GM23338 (cell line): ENCODE measurements at places on chromosomes 5 and 9. TPM values are rescaled to one million over a fixed set of nuclear protein-coding genes. Genes with fewer than 3 reads are reported as not detected.

The TNC gene
- total RNA-seq: 2.7 and 3.7 TPM in 2 replicates

DNA sequence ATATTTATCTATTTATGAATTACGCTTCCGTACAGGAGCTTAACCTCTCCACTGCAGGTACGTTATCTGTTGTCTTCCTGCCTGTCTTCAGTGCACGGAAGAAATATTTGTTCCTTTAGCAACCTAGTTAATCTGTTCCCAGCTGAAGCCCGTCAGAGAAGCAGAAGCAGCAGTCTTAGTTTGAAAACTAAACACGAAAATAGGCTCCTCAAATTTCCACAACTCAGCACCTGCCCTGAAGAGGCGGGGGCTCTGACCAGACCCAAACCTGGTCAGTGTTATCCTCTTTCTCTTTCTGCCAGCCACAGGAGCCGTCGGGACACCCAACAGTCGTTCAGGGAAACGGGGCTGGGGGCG lies 462 bp downstream of the NUDCD2 start:
- H3K27me3 ChIP-seq: no peaks in the 10 kb centered on the region
- H3K4me3 ChIP-seq: peak overlapping the region; percentile 79
- peaks cover 12% of the 10 kb centered on the region for H3K4me1 ChIP-seq
- DNase-seq: no peak
- peak overlapping the region; percentile 99 for H3K27ac ChIP-seq

GRCh38 chr9:68847765-68848164 lies 142.7 kb downstream of the PIP5K1B start:
- H3K27me3 ChIP-seq: no peaks in the 10 kb centered on the region
- no peak overlapping the region for H3K4me3 ChIP-seq
- no peak for DNase-seq
- no peaks in the 10 kb centered on the region for H3K4me1 ChIP-seq

- DNase-seq: no peak
- H3K27me3 ChIP-seq: no peaks in the 10 kb centered on the region
- no peaks in the 10 kb centered on the region for H3K4me1 ChIP-seq
- no peak overlapping the region for H3K4me3 ChIP-seq
- peaks cover 4% of the 10 kb centered on the region for H3K36me3 ChIP-seq
Observed at GRCh38 chr9:32430720-32431119, 46.3 kb downstream of the ACO1 start.

- no peaks in the 10 kb centered on the region for H3K27me3 ChIP-seq
- no peak overlapping the region for H3K4me3 ChIP-seq
- H3K36me3 ChIP-seq: peaks cover 9% of the 10 kb centered on the region; the same call in 1 of the 2 replicates
- DNase-seq: no peak
- H3K27ac ChIP-seq: no peak overlapping the region
Observed at GRCh38 chr9:99235069-99235468, 13.0 kb downstream of the SEC61B start.

The PDZD2 gene
- 16.9 and 19.8 TPM in 2 replicates for total RNA-seq

DNA sequence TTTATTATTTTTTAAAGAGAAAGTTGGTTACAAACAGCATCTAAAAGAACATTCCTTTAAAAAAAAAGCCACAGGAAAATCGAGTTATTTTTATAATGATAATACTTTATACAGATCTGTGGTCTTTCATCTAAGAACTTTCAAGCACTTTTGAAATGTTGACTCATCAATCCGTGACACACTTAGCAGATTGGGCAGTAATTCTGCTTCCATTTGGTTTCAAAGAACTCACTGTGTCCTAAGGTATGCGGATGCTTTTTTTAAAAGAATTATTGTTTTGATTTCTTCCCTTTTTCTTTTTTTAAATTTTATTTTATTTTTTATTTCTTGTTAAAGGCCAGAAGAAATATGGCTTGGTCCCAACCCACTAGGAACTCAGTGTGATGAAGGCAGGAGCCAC lies 147.8 kb downstream of the AOPEP start:
- no peak for DNase-seq
- no peak overlapping the region for H3K4me3 ChIP-seq
- no peak overlapping the region for H3K27ac ChIP-seq
- H3K36me3 ChIP-seq: no peaks in the 10 kb centered on the region

DNA sequence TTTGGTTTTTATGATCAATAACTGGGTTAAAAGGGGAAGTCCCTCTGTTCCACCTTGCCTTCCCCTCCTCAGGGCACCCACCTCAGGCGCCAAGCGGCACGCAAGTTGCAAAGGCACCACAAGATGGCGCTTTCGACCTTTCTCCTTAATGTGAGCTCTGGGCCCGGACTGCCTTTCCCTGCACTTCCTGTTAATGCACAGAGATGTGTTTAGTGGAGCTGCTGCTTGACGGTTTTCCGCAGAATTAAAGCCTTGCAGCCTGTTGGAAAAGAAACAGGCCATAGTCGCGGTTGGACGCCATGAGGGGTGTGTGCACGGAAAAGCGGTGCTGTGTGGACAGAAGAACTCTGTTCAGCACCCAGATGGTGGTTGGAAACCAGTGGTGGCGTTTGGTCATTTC lies 17.9 kb downstream of the CXCL14 start:
- H3K4me1 ChIP-seq: peaks cover 24% of the 10 kb centered on the region
- H3K36me3 ChIP-seq: no peaks in the 10 kb centered on the region
- H3K27ac ChIP-seq: no peak overlapping the region
- peak; percentile 96 for DNase-seq
- no peak overlapping the region for H3K4me3 ChIP-seq

The GAS1 gene
- 6.1 and 7.7 TPM in 2 replicates for total RNA-seq

The AQP7 gene
- total RNA-seq: not detected in 2 replicates

The FBLL1 gene
- 6.0 and 7.1 TPM in 2 replicates for total RNA-seq

GRCh38 chr9:38417003-38417945 lies 7.0 kb downstream of the IGFBPL1 start:
- no peak overlapping the region for H3K4me3 ChIP-seq
- no peak overlapping the region for H3K27ac ChIP-seq
- H3K27me3 ChIP-seq: peaks cover 2% of the 10 kb centered on the region; the same call in 1 of the 2 replicates
- H3K36me3 ChIP-seq: no peaks in the 10 kb centered on the region

- H3K36me3 ChIP-seq: no peaks in the 10 kb centered on the region
- H3K27me3 ChIP-seq: no peaks in the 10 kb centered on the region
- no peak overlapping the region for H3K4me3 ChIP-seq
- no peaks in the 10 kb centered on the region for H3K4me1 ChIP-seq
Observed at GRCh38 chr9:113370806-113371325, 5.9 kb downstream of the HDHD3 start.

DNA sequence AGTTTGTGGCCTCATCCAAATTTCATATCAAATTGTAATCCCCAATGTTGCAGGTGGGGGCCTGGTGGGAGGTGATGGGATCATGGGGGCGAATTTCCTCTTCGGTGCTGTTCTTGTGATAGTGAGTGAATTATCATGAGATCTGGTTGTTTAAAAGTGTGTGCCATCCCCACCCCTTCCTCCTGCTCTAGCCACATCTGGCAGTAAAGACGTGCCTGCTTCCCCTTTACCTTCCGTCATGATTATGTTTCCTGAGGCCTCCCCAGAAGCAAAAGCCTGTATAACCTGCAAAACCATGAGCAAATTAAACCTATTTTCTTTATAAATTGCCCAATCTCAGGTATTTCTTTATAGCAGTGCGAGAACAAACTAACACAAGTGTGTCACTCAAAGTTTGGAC lies 71.0 kb upstream of the MOCS2 start:
- H3K4me1 ChIP-seq: no peaks in the 10 kb centered on the region
- H3K27ac ChIP-seq: no peak overlapping the region
- H3K36me3 ChIP-seq: no peaks in the 10 kb centered on the region
- no peaks in the 10 kb centered on the region for H3K27me3 ChIP-seq
